ENCODE measurements at places on chromosomes 11 and 22. TPM values are rescaled to one million over a fixed set of nuclear protein-coding genes. Genes with fewer than 3 reads are reported as not detected.

- no peak for DNase-seq
These were observed 23.1 kb upstream of the ATXN10 start for GRCh38 chr22:45648301-45649117.

DNA sequence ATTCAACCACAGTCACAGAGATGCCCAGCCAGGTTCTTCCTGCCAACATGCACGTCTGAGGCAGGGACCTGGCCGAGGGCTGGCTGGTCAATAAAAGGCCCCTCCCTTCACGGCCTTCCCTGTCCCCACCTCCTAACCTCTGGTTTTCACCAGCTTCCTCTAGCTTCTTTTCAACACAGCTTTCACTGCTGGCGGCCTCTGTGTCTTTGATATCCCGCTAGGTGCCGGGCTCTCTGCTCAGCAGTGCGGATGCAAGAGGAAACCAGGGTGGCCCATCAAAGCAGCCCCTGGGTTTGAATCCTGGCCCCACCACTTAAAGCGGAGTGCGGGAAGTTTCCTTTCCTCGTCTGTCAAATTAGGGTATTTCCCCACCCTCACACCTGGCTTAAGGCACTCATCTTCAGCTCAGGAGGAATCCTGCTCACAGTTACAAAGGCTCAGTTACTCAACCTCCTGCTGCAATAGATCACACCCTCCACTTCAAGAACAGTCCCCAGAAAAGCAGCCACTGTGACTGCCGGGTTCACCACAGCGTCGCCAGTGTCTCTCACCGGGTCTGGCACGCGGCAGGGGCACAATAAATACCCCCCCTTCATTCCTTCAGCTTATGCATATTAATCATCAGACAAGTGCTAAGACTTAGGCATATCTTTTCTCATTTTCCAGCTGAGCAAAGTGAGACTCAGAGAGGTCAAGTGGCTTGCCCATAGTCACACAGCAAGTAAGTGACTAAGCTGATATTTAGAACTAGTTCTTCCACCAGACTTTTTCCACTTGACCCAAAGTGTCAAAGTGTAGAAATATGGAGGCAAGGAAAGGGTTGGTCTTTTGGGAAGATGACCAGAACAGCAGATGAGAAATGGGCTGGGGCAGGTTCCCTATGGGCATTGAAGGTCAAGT is 45.7 kb downstream of the TXN2 start:
- peak; percentile 88 for DNase-seq

GRCh38 chr22:25624476-25624875 is 60.0 kb downstream of the GRK3 start:
- DNase-seq: no peak

DNA sequence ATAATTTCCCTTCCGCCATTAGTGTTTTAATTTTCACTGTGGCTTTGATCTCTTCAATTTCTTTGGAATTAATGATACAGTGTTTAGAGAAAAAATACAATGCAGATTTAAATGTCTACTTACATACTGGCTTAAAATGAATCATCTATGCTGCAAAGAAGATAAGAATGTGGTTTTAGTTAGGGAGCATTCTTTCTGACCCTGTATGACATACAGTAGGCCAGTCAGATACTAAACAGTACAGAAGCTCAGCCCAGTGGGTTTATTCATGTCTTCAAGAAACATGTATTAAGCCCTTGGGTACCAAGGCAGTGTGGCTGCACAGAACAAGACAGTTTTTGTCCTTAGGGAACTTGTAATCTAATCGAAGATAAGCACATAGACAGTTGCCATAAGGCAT is 268.8 kb downstream of the DDX10 start:
- DNase-seq: no peak

Gene HEPN1
- not detected for total RNA-seq

DNA sequence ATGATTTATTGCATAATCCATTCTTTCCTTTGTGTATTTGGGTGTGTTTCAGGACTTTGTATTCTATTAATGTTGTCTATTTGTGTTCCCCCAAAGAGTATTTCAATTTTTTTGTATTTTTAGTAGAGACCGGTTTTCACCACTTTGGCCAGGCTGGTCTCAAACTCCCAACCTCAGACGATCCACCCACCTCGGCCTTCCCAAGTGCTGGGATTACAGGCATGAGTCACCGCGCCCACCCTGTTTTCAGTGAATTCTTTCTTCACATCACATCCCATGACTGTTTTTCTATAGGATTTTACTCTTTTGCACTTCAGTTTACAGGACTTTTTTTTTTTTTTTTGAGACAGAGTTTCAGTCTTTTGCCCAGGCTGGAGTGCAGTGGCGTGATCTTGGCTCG is 46.3 kb downstream of the RBX1 start:
- no peak for DNase-seq

Gene UBE4A
- 44.8 TPM for total RNA-seq

Gene SLC35E4
- 7.0 TPM for total RNA-seq

DNA sequence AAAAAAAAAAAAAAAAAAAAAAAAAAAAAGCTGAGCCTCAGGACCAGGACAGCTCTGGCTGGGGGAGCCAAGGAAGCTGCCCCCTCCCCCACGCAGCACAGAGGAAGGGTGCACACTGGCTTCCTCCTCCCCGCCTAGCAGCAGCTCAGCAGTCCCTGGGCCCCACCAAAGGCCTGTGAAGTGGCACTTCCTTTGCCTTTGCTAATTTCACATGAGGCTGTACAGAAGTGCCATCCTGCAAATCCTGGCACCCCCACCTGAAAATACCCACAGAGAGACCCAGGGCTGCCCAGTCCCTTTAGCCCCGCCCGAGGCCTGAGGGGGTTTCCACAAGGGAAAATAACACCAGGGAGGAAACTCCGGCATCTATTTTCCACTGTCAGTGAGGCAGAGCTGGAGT is 3.9 kb downstream of the RHOG start:
- DNase-seq: no peak

GRCh38 chr11:4546878-4547277 is 1.9 kb downstream of the OR52M1 start:
- DNase-seq: no peak

Gene MS4A4A
- total RNA-seq: 5.6 TPM

GRCh38 chr22:37167176-37167980 is 17.7 kb upstream of the IL2RB start:
- peak; percentile 77 for DNase-seq

DNA sequence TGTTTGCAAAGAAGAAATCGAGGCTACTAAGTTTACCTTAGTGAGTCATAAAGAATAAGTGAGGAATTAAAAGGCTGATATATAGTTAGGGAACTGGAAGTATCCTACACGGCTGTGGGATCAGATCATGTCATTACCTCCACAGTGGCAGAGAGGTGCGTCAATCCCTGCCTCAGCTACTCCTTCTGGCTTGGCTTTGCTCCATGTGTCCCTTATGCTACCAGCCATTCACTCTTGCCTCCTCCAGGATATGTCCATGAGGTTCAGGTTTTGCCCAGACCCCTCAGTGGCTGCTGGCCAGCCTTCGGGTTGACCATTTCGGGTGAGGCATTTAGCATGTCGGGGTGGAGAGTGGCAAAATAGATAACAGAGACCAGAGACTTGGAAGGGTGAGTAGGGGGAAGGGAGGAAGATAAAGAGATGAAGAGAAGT is 153.4 kb downstream of the LDLRAD3 start:
- DNase-seq: no peak

GRCh38 chr11:112999520-112999919 is 38.3 kb downstream of the NCAM1 start:
- no peak for DNase-seq

DNA sequence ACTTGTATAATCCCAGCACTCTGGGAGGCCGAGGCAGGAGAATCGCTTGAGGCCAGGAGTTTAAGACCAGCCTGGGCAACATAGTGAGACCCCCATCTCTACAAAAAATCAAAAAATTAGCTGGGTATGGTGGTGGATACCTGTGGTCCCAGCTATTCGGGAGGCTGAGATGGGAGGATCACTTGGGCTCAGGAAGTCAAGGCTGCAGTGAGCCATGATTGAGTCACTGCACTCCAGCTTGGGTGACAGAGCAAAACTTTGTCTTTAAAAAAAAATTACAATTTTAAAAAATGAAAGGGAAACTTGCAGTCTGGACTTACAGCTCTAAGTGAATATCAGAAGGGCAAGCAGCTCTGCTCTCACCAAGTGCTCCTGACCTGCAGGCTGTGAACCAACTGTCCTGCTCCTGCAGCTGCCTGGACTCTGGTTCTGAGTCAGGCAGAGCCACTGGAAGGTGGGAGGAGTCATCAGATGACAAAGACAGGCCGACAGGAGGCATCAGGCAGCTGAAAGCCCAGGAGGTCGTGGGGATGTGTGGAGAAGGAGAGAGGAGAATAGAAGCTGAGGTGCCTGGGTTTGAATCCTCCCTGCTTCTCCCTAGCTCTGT is 9.6 kb downstream of the SMTNL1 start:
- no peak for DNase-seq

Gene ARHGAP42
- total RNA-seq: 13.4 TPM

Gene CD6
- total RNA-seq: 3.0 TPM

GRCh38 chr11:114796954-114797721 is 118.8 kb downstream of the NXPE2 start:
- DNase-seq: no peak

All from colonic mucosa (tissue), 4 donors.